ENCODE measurements at places on chromosomes 6 and 20. TPM values are rescaled to one million over a fixed set of nuclear protein-coding genes. Genes with fewer than 3 reads are reported as not detected.
A peak's percentile ranks its signal among the peaks of the same experiment; 100 is the strongest.

GRCh38 chr6:109255946-109256640, 126.2 kb downstream of the CD164 start:
- DNase-seq, result peak; percentile 26

- DNase-seq, result no peak
These were observed 75.1 kb downstream of the ZMYND8 start for GRCh38 chr20:47281376-47281775.

DNA sequence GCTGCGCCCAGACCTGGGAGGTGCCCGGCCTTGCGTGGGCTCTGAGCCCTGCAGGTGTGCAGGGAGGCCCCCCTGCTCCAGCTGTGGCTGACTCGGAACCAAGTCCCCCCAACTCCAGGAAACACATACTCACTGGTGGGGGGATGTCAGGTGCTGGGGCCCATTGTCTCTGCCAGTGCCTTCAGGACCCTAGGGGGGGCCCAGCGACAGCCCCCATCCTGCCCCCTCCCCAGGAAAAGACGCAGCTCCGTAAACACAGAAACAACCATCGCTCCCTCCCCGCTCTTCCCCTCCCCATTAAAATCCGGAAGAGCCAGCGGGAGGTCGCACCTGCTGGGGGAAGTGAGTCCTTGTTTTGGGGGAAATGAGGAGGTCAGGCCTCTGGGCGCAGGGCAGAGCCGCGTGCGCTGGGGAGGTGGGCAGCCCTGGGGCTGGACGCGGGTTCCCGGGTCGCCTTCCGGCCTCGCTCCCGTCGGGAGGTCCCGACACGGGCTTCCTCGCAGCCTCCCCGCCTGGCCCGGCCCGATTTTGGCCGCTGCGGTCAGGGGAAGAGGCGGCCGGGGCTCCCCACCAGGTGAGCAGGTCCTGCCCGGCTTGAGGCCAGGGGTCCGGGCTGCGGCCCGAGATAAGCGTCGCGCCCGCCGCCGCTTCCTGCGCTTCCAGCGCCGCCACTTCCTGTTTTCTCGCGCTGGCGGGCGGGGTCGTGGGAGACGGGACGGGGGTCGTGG, 6.2 kb downstream of the C20orf204 start:
- no peak for DNase-seq

DNA sequence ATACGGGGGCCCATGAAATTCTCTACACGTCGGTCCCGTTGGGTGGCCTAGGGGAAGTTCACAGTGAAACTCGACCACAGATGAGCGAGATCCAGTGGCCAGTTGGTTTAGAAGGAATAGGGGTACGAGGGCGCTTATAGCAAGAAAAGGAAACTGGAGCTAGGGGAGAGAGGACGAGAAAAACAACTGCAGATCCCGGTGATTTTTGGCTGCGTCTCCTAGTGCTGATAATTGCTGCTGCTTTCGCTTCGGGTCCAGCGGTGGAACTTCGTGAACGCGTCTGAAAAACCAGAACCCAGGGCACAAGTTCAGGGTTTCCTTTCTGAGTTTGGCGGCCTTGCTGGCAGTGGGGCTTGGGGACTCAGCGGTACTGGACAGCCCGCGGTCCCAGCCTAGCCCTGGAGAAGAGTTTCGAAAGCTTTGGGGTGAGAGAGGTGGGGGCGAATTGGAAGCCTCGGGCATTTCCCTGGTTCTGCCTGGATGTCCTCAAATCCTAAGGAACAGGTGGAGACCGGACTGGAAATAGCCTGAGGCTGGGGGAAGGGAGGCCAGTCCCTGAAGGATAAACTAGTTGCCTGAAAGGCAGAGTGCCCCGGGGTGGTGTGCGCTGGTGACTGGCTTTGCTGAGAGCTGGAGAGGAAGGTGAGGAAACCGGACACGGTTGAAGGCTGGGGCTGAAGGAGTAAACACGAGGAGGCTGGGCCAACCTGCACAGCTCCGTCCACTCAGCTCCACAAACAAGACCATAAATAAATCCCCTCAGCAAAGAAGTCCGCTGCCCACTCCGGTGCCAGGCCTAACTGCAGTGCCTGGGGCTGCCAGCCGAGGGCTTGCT, 793 bp downstream of the GMPR start:
- no peak for DNase-seq

DNA sequence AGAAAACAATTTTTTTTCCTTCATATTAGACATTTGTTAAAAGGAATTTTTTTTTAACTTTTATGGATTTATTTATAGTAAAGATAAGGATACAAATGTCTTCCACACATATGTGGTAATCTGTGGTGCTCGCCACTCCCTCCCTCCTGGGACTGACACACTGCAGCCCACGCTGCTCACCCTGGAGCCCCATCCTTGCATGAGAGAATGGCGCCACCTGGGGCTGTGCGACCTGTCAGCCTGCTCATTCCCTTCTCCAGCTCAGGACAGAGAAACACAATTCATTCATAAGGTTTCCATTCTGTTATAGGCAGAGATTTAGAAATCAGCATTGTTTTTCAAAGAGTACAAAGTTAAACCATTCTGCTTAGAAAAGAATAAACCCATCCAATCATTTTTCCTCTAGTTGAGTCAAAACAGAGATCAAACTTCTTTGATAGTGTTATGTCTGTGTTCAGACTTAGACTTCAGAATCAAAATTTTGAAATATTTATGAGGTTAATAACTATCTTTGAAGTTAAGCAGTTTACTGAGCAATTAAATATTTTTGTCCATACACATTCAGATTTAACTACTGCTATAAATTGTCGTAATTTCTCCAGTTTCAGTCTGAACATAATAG, 42.8 kb upstream of the DYNLRB1 start:
- DNase-seq, result no peak

- no peak for DNase-seq
These were observed 18.5 kb downstream of the SNRPB start for GRCh38 chr20:2451939-2452732.

- DNase-seq, result no peak
These were observed 25.6 kb upstream of the IL17A start for GRCh38 chr6:52160472-52161104.

- DNase-seq, result no peak
These were observed 5.2 kb downstream of the MDC1 start for GRCh38 chr6:30711758-30712380.

DNA sequence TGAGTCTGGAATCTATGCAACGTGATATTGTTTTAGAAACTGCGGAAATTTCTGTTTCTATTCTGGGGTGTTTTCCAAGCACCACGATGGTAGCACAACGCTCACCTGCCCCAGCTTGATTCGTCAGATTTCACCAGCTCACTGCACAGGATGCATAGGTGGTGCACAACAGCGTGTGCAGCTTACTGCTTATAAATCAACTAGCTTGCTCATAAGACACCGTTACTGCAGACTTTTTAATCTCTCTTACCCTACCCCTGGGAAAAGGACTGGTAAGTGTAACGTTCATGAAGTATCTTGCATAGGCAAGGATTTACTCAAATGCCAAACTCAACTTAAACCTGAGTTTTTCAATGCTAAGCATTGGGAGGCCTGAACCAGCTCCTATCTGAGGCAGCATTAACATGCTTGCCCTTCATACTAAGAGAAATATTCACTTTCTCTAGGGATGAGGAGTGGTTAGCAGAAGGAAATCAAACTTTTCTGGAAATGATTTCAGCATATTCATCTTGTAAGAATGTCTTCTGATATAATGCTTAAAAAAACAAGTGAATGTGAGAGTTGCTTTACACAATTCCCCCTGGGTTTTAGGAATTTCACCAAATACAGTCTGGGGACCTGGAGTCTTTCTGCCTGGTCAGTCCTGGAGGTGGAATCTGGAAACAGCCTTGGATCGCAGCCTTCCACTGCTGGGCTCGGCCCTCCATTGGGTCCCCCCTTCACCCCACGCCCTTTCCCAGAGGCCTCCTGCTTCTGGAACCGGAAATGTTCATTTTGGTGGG, 100.6 kb downstream of the DACT2 start:
- DNase-seq, result no peak

- DNase-seq, result no peak
These were observed 380.9 kb upstream of the RGS17 start for GRCh38 chr6:153511896-153512496.

DNA sequence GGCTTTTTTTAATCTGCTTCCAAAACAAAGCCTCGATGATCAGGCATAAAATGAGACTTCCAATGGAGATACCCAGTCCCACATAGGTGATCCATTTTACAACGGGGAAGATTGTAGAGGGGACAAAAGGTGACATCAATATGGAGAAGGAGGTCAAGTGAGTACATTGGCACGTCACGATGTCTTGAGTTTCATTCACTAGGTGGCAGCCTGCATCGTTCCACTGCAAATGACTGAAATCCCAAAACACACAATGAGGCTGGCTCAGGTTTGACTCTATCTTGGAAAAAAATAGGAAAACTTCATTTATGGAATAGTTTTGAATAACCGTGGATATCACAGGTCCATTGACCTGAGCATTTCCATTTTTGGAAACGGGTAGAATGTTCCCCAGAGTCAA, 32.5 kb downstream of the ADGRF1 start:
- no peak for DNase-seq

GRCh38 chr6:105509506-105510331, 106.8 kb upstream of the PREP start:
- no peak for DNase-seq

- DNase-seq, result no peak
These were observed 96.2 kb upstream of the MPC1 start for GRCh38 chr6:166478782-166479592.

DNA sequence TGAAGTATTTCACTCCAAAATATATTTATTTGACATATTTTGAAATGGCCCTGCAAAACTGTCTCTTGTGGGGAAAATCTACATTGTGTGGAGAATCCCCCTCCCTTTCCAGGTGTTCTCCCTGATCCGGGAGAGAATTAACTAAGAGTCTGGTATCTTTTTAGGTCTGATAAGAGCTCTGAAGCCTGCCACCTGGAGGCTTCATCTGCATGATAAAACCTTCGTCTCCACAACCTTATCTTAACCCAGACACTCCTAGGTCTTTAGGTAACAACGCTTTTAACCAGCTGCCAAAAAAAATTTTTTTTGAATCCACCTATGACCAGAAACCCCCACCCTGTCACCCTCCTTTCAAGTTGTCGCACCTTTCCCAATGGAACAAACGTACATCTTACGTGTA, 43.0 kb downstream of the FAM184A start:
- DNase-seq, result no peak

DNA sequence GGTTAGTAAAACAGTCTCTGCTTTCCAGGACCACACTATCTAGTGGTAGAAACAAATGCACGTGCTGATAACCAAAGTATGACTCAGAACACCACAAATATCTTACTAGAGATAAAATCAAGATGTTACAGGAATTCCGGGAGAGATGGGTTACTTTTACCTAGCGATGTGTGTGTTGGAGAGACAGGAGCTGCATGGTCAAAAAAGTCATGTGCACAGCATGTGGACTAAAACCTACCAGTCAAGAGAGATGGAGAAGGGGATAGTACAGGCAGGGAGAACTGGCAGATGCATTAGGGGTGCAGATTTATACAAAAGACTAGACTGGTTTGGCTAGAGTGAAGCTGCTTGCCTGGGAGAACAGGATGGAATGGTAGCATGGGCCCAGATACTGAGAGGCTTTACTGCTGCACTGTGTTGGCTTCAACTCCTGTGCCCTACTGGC, 75.3 kb upstream of the MRAP2 start:
- DNase-seq, result no peak

DNA sequence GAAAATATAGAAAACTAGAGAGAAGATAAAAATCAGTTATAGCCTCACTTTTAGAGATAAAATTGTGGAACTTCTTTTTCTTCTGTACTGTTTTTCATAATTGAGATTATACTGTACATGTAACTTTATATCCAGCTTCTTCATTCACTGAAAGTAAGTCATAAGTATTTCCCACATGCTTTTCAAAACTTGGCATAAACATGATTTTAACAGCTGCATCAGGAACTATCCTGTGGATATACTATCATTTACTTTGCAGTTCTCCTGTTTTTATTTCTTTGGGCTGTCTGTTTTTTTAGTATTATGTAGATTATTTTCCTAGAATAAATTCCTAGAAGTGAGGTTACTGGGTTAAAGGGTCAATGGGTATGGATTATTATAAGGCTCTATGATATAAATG, 14.8 kb downstream of the DSTN start:
- DNase-seq, result no peak

DNA sequence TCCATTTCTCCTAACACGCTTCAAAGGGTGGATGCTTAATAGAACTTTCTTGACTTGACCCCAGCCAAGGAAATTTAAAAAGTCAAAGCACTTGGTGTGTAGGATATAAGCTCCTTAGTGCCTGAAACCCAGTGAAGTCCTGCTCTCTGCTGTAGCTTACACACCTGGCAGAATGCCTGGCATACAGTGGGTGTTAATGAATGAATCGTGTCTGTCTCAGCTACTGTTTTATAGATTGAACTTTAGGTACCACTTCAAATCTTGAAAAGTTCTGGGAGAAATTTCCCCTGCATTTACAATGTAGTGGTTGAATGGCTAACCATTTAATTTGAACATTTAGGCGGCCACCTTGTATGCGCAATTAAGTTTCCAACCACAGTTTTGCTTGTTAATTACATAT, 70.5 kb upstream of the ZNF217 start:
- DNase-seq, result no peak

GRCh38 chr6:30348957-30349356, 4.0 kb downstream of the RPP21 start:
- no peak for DNase-seq

DNA sequence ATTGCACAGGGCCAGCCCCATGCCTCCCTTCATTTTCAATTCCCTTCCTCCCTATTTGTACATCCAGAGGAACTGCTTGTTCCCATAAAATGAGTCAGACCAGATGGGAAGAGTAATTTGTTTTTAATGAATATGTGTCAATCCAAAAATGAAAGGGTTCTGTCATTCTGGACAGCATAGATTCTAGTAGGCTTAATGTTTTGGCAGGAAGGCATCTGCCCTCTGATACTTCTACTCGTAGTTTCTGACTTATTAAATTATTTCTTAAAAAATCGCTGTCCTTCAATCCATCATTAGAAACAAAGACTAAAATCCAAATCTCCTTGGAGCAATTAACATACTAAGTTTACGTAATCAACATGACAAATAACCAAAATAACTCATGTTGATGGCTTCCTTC, 665.5 kb downstream of the TENT5A start:
- no peak for DNase-seq

Gene FAM110A
- 6.9 TPM for polyA plus RNA-seq

Gene GHRH
- not detected for polyA plus RNA-seq

Gene MDFI
- polyA plus RNA-seq, result 20.6 TPM

Gene IFT52
- 28.9 TPM for polyA plus RNA-seq

Gene C20orf144
- polyA plus RNA-seq, result 0.03 TPM

Gene PAK5
- 0.05 TPM for polyA plus RNA-seq

Gene GSTA4
- polyA plus RNA-seq, result 28.6 TPM

Gene TFAP2D
- not detected for polyA plus RNA-seq

Gene CALHM4
- polyA plus RNA-seq, result not detected

Gene ZNF337
- polyA plus RNA-seq, result 14.6 TPM

Gene ESF1
- polyA plus RNA-seq, result 9.2 TPM

Gene GSTA2
- polyA plus RNA-seq, result not detected

Gene WFDC12
- polyA plus RNA-seq, result not detected

Data from urinary bladder (tissue), 4 donors.